ENCODE measurements at places on chromosomes 6 and 20. TPM values are rescaled to one million over a fixed set of nuclear protein-coding genes. Genes with fewer than 3 reads are reported as not detected.
A peak's percentile ranks its signal among the peaks of the same experiment; 100 is the strongest.

WFDC10B gene
- total RNA-seq: not detected

DNA sequence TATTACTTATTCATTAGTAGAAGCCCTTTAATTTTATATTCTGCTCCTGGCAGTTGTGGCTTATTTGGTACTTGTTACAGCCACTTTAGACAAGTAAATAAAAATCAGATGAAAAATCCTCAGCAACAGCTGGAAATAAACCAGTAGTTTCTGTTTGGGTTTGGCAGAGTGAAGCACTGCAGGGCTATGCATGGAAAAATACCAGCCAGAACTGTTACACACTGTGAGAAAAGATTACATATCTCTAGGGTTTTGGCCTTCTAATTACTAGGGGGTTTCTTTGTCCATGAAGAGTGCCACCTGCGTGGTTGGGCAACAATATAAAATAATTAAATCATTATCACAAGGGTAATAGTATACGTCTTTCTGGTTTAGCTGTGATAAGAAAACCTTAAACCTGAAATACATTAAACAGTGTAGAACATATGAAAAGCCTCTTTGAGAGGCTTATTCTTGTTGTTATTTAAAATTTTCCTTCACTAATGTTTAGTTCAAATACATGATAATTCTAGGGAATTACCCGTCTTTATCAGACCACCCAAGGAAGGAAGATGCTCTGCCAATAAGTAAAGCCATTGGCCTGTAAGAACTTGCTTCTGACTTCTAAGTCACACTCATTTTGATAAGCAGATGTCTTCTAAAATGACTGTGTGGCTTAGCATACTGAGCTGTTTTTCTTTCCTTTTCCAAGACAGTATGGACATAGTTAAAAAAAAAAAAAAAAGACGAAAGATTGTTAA, 320.0 kb upstream of the FLRT3 start:
- no peaks in the 10 kb centered on the region for H3K4me1 ChIP-seq
- no peaks in the 10 kb centered on the region for H3K27me3 ChIP-seq
- no peak overlapping the region for H3K27ac ChIP-seq
- no peak for DNase-seq
- H3K4me3 ChIP-seq: no peak overlapping the region

GRCh38 chr6:107603006-107603370, 113.1 kb downstream of the SOBP start:
- DNase-seq: no peak
- H3K36me3 ChIP-seq: no peaks in the 10 kb centered on the region
- H3K27me3 ChIP-seq: no peaks in the 10 kb centered on the region
- peaks cover 11% of the 10 kb centered on the region for H3K4me1 ChIP-seq

DNA sequence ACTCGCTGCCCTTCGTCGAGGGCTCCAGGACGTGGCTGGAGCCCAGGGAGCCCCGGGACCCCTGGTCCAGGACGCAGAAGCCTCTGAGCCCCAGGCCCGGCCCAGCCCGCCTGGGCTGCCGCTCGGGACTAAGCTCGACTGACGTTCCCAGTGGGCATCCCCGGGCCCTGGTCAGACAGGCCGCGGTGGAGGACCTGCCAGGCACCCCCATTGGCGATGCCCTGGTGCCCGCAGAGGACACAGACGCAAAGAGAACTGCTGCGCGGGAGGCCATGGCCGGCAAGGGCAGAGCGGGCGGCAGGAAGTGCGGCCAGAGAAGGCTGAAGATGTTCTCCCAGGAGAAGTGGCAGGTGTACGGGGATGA, 28.9 kb downstream of the ZNF831 start:
- DNase-seq: no peak
- H3K4me1 ChIP-seq: no peaks in the 10 kb centered on the region
- no peak overlapping the region for H3K27ac ChIP-seq
- H3K27me3 ChIP-seq: no peaks in the 10 kb centered on the region

GRCh38 chr6:44042989-44043478, 84.2 kb downstream of the MRPL14 start:
- DNase-seq: no peak
- no peak overlapping the region for H3K27ac ChIP-seq
- no peaks in the 10 kb centered on the region for H3K36me3 ChIP-seq
- no peak overlapping the region for H3K4me3 ChIP-seq

CCDC28A gene
- total RNA-seq: 6.4 TPM

DNA sequence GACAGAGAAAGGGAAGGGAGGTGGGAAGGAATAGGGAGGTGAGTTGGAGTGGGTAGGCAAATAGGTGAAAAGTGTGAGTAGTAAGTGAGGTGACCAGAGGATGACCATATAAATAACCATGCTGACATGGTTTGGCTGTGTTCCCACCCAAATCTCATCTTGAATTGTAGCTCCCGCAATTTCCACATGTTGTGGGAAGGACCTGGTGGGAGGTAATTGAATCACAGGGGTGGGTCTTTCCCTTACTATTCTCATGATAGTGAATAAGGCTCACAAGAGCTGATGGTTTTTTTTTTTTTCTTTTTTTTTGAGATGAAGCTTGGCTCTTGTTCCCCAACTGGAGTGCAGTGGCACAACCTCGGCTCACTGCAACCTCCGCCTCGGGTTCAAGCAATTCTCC, 21.5 kb upstream of the SMIM13 start:
- H3K4me3 ChIP-seq: no peak overlapping the region
- no peak overlapping the region for H3K27ac ChIP-seq
- DNase-seq: no peak
- H3K36me3 ChIP-seq: no peaks in the 10 kb centered on the region
- H3K4me1 ChIP-seq: no peaks in the 10 kb centered on the region
- no peaks in the 10 kb centered on the region for H3K27me3 ChIP-seq

- H3K36me3 ChIP-seq: no peaks in the 10 kb centered on the region
- no peaks in the 10 kb centered on the region for H3K4me1 ChIP-seq
- H3K27me3 ChIP-seq: no peaks in the 10 kb centered on the region
- H3K27ac ChIP-seq: no peak overlapping the region
Measured at GRCh38 chr6:306641-307061, 14.4 kb downstream of the DUSP22 start.

DNA sequence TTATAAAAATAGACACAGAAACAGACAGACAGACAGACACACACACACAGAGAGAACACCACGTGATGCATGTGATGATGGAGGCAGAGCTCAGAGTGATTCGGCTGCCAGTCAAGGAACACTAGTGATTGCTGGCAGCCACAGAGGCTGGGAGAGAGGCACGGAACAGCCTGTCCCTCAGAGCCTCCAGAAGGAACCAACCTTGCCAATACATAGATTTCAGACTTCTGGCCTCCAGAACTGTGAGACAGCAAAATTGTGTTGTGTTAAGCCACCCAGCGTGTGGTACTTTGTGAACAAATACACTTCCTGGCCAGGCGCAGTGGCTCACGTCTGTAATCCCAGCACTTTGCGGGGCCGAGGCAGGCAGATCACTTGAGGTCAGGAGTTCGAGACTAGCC, 9.5 kb upstream of the PARD6B start:
- no peaks in the 10 kb centered on the region for H3K36me3 ChIP-seq
- no peak overlapping the region for H3K27ac ChIP-seq
- H3K4me1 ChIP-seq: peaks cover 5% of the 10 kb centered on the region
- no peaks in the 10 kb centered on the region for H3K27me3 ChIP-seq

DNA sequence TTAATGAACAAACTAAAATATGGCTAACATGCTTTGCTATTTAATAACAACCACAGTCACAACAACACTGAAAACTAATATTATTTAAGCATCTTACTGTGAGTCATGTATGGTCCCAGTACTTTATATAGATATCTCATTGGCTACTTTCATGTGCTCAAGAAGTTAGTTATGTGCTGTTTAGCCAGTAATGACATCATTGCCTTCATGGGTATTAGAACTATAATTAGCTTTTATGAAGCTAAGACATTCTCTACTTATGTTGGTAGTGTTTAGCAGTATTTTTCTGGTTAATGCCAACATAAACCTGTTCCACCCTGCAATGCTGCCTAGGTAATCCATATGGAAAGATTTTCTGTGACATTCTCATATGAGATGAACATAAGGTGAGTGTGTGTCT, 56.1 kb downstream of the ADGRG6 start:
- H3K27ac ChIP-seq: no peak overlapping the region
- H3K4me1 ChIP-seq: no peaks in the 10 kb centered on the region
- DNase-seq: no peak
- no peaks in the 10 kb centered on the region for H3K36me3 ChIP-seq
- H3K27me3 ChIP-seq: no peaks in the 10 kb centered on the region
- no peak overlapping the region for H3K4me3 ChIP-seq

GRCh38 chr20:44552950-44553908, 29.1 kb upstream of the PKIG start:
- peak overlapping the region; percentile 64 for H3K27ac ChIP-seq
- no peaks in the 10 kb centered on the region for H3K36me3 ChIP-seq
- no peak for DNase-seq
- H3K4me1 ChIP-seq: peaks cover 14% of the 10 kb centered on the region

GRM4 gene
- total RNA-seq: not detected

DNA sequence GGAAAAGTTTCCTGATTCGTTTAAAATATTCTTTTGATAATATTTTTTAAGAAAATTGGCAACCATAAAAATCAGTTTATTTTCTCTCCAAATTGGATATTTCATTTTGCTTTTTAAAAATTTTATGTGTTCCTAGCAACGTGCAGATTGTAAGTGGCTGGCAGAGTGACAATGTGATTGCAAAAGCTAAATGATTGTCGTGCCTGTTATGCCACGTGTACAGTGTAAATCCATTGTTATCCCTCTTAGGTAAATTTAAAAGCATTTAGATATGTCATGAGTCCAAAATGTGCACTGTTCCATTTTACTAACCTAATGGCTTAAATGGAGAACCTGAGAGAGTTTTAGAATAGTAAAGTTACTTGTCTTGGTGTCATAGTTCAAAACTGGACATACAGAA, 94.4 kb upstream of the ADGRF4 start:
- H3K27me3 ChIP-seq: no peaks in the 10 kb centered on the region
- no peaks in the 10 kb centered on the region for H3K36me3 ChIP-seq
- H3K27ac ChIP-seq: no peak overlapping the region

TMEM217 gene
- 0.48 TPM for total RNA-seq

- DNase-seq: peak; percentile 50
- H3K36me3 ChIP-seq: no peaks in the 10 kb centered on the region
- H3K27ac ChIP-seq: peak overlapping the region; percentile 14
- H3K27me3 ChIP-seq: no peaks in the 10 kb centered on the region
- H3K4me3 ChIP-seq: no peak overlapping the region
- peaks cover 9% of the 10 kb centered on the region for H3K4me1 ChIP-seq
Measured at GRCh38 chr6:84052204-84052882, 18.8 kb downstream of the MRAP2 start.

- no peak overlapping the region for H3K27ac ChIP-seq
- peaks cover 3% of the 10 kb centered on the region for H3K4me1 ChIP-seq
- no peaks in the 10 kb centered on the region for H3K36me3 ChIP-seq
- DNase-seq: no peak
- no peaks in the 10 kb centered on the region for H3K27me3 ChIP-seq
Measured at GRCh38 chr6:131042664-131043063, 20.4 kb downstream of the EPB41L2 start.

DNA sequence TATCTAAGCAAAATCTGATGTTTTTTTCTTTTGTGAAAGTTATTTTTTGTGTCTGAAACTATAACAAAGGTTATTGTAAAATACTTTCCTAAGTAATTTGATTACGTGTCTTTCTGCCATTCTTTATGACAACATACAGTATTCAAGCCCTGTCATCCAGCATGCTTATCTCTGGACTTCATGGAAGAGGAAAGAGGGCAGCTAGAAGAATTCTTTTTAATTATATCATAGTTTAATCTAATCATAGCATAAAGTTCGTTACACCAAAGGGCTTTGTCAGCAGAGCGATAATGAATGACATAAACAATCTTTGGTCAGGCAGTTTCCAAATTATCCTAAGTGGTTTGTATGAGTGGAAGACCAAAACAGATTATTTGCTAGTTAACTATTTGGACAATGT, 3.5 kb downstream of the ENPP3 start:
- no peak overlapping the region for H3K4me3 ChIP-seq
- no peaks in the 10 kb centered on the region for H3K4me1 ChIP-seq
- no peak overlapping the region for H3K27ac ChIP-seq
- no peak for DNase-seq
- no peaks in the 10 kb centered on the region for H3K27me3 ChIP-seq
- no peaks in the 10 kb centered on the region for H3K36me3 ChIP-seq

C20orf141 gene
- not detected for total RNA-seq

SNAP91 gene
- total RNA-seq: 0.71 TPM

DNA sequence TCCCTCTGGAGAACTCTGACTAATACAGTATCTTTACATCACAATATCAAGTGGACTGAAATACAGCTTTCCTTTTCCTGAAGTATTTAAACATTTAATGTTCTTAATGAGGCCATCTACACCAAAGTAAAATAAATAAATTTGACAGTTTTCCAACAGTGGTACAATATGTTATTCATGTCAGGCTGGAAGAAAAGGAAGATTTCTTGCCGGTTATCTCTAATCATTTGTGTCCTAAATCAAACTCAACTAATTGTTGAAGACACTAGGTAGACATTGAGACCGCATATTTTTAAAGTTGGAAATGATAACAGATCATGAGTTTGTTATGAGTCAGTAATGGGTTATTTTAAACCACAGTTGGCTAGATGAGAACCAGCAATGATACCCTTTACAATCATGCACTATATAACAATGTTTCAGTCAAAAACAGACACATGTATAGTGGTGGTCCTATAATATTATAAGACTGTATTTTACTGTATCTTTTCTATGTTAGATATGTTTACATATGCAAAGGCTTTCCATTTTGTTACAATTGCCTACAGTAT, 241.6 kb downstream of the LMBRD1 start:
- no peaks in the 10 kb centered on the region for H3K36me3 ChIP-seq
- no peak overlapping the region for H3K27ac ChIP-seq
- H3K4me3 ChIP-seq: no peak overlapping the region
- no peak for DNase-seq

- H3K36me3 ChIP-seq: no peaks in the 10 kb centered on the region
- H3K4me1 ChIP-seq: peaks cover 6% of the 10 kb centered on the region
- H3K27ac ChIP-seq: no peak overlapping the region
Measured at GRCh38 chr20:5910186-5910585, 40.1 kb downstream of the TRMT6 start.

DNA sequence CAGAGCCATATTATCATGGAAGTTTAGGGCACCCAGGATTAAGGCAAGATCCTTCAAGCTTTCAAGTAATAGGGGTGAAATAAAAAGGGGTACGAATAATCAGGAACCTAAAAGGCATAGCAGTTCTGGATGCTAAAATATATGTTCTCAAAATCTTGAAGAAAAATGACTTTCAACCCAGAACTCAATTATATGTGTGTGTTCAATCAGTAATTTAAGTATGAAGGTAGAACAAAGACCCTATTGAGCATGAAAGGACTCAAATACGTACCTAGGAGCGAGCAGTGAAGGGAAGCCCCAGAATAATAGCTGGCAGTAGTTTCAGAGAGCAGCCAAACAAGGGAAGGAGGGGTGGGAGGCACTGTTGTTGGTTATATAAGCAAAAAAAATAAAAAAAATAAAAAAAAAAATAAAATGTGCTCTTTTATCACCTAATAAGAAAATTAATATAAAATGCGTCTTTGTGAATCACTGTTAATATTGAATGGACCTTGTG, 45.4 kb downstream of the MYO6 start:
- no peak for DNase-seq
- no peaks in the 10 kb centered on the region for H3K4me1 ChIP-seq
- H3K27me3 ChIP-seq: no peaks in the 10 kb centered on the region
- H3K36me3 ChIP-seq: no peaks in the 10 kb centered on the region

- DNase-seq: no peak
- H3K27ac ChIP-seq: no peak overlapping the region
- no peaks in the 10 kb centered on the region for H3K27me3 ChIP-seq
Measured at GRCh38 chr6:25844518-25844917, 12.7 kb upstream of the SLC17A1 start.

GRCh38 chr6:62640749-62641148, 354.7 kb upstream of the KHDRBS2 start:
- H3K4me1 ChIP-seq: no peaks in the 10 kb centered on the region
- no peak for DNase-seq

GRCh38 chr20:37351689-37352607, 6.0 kb downstream of the SRC start:
- H3K4me3 ChIP-seq: no peak overlapping the region
- no peak overlapping the region for H3K27ac ChIP-seq
- no peaks in the 10 kb centered on the region for H3K27me3 ChIP-seq
- DNase-seq: no peak

KCNK15 gene
- 7.4 TPM for total RNA-seq

Measured in ovary (tissue), 10 donors.